ENCODE measurements at places on chromosomes 7 and 10.

DNA sequence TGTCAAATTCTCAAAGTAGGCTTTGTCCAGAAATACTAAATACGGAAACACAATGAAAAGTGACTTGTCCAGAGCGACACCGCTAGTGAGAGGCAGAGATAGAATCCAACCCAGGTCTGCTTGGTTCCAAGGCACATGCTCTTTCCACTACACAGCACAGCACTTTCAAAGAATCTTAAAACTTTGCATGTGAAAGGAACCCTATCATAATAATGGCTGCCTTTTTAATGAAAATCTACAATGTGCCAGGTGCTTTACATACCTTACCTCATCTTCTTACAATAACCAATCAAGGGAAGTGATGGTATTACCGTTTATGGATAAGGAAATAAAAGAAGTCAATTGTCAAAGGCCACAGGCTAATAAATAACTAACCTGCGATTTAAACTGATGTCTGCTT, 2.6 kb downstream of the CHCHD3 start:
- DNase-seq: no peak

GRCh38 chr10:120516426-120516825, 59.4 kb downstream of the PLPP4 start:
- no peak for DNase-seq

DNA sequence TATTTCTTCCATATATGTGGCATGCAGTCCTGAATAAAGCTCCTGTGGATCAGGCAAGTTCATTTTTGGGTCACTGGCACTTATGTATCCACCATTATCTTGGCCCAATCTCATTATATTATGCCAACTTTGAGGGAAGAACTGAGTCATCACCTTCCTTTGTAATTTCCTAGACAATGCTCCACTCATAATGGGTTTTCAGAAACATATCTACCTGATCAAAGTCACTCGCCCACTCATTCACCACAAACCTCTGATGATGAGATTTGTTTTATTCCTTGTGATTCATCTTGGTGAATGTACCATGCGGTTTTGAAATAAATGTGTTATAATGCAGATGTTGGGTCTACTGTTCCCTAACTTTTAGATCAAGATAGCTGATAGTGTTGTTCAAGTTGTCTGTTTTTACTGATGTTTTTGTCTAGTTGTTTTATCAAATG, 525.8 kb downstream of the KIF20B start:
- peak; percentile 93 for DNase-seq

DNA sequence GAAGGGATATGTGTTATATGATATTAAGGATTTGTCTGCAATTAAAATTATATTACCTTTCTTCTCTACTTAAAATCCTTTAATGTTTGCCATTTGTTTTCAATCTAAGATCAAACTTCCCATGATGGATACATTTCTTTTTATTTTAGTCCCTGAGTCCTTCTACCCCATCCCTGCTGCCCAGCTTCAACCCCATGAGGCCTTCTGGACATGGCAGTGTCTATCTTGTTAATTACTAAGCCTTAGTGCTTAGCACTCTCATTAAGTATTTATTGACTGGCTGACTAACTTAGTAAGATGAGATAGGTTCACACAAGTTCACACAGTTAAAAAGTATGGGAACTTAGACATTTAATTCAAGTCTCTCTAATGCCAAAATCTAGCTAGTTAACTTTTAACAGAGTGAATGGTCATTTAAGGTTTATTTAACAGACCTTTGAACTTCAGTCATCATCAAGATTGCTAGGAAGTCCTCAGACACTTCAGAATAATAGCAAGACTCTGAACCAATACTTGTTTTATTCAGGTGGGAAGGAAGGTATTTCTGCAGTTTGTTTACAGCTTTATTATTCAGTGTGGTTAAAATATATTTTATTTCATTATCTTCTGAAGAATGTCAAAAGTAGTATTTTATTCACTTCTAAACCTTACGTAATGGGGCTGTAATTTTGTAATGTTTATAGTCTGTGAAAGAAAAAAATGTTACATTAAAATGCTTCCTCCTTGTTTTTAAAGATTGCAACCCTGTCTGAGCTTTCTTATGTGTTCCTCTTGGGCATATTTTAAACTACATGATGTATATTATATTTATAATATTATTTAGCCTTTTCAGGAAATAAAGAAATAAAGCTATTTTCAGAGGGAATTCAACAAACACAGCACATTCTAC, 848.9 kb downstream of the REEP3 start:
- no peak for DNase-seq

- no peak for DNase-seq
Observed at GRCh38 chr10:114045136-114046086, 1.7 kb downstream of the ADRB1 start.

DNA sequence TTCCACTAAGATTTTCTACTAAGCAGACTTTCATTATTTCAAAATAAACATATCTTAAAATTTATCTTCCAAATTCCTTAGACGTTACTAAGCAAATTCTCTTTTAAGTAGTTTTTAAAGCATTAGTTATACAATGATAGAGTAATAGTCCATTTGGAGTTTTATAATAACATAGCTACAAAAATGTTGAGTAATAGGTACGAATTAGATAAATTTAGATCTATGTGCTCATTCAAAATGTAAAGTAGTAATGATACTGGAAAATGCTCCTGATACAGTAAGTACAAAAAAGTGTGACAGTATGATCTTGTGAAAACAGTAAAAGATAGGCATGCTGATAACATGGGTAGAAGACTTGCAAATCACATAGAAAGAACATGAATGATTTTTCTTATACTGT, 4.5 kb downstream of the DMTF1 start:
- DNase-seq: no peak

DNA sequence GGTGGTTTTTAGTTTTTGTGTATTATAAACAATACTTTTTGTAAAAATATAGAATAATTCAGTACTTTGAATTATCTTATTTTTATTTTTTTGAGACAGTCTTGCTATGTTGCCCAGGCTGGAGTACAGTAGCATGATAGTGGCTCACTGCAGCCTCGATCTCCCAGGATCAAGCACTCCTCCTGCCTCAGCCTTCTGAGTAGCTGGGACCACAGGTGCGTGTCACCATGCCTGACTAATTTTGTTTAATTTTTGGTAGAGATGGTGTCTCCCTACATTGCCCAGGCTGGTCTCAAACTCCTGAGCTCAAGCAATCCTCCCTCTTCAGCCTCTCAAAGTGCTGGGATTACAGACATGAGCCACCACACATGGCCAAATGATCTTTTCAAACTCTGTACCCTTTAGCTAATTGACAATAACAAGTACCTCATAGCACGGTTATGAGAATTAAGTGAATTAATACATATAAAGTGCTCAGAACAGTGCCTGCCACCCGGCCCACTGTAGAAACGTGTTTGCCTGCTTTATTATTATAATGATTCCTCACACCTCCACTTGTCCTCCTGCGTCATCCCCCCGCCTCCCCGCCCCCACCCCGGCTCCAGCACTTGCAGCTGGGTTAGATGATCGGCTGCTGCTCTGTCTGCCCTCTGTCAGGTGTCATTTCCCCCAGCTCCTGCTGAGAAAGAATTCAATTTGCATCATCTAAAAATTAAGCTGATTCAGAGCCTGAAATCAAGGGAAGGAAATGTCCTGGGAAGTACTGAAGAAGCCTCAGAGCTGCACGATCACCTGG, 53.6 kb upstream of the NRF1 start:
- no peak for DNase-seq

DNA sequence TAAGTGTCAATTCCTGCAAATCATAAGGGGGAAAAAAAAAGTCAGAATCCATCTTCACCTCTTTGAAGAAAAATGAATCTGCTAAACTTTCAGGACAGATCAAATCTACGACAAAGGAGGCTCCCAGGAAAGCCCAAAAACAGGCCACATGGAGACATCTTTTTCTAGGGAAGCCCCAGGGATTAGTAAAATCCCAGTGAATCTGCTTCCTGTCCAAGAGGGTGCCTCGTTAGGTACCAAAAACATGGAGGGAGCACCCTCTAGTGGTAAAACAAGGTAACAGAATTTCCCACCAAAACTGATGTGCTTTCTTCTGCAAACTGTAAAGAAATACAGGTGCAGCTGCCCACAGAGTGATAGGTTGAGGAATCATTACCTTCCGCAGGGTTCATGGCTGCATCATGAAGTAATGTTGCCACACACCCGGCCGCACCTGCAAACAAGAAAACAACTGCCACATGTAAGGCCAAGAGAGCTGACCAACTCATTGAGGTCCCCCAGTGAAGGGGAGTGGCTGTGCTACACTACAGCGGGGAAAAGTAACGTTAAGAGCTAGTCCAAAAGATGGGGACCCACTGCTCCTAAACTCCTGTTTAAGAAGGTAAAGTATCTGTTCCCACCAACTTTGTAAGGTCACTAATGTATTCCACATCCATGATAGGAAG, 7.9 kb downstream of the SLC25A28 start:
- DNase-seq: peak; percentile 64

DNA sequence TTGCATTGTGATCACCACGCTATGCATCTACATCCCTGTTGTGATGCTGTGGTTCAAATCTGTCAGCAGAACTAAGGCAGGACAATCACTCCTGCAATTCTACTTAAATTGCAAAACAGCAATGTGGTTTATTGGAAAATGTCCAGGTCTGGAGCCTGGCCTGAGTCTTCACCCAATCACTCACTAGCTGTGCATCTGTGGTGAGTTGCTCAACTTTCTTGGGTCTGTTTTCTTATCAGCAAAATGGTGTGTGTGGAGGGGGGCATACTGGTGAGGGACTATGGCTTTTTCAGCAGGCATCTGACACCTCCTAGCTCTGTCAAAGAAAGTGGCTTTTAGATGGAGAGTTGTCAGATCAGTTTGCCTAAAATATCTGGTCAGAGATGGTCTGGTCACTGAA, 108.3 kb upstream of the FEZF1 start:
- DNase-seq: peak; percentile 58

Measured in fibroblast of upper back skin (primary cell).